Fibroblast of skin of scalp (primary cell): ENCODE measurements at places on chromosomes 11 and 22.

GRCh38 chr11:14905104-14906033, 13.3 kb upstream of the CYP2R1 start:
- DNase-seq = peak; percentile 19

GRCh38 chr22:38638728-38639127, 17.5 kb downstream of the FAM227A start:
- DNase-seq = no peak

- peak; percentile 67 for DNase-seq
Measured at GRCh38 chr11:22976146-22976545, 115.9 kb upstream of the CCDC179 start.

- DNase-seq = no peak
Measured at GRCh38 chr11:128940603-128941002, 2.1 kb downstream of the TP53AIP1 start.

- no peak for DNase-seq
Measured at GRCh38 chr11:125903711-125904659, at the start of gene DDX25. DDX25 (plus strand) TSS chr11:125904508; CDS start chr11:125904518, 10 bp downstream.

GRCh38 chr11:66045177-66045639, 3.8 kb downstream of the GAL3ST3 start:
- peak; percentile 78 for DNase-seq

GRCh38 chr22:45268958-45269844, 15.5 kb upstream of the UPK3A start:
- peak; percentile 82 for DNase-seq

DNA sequence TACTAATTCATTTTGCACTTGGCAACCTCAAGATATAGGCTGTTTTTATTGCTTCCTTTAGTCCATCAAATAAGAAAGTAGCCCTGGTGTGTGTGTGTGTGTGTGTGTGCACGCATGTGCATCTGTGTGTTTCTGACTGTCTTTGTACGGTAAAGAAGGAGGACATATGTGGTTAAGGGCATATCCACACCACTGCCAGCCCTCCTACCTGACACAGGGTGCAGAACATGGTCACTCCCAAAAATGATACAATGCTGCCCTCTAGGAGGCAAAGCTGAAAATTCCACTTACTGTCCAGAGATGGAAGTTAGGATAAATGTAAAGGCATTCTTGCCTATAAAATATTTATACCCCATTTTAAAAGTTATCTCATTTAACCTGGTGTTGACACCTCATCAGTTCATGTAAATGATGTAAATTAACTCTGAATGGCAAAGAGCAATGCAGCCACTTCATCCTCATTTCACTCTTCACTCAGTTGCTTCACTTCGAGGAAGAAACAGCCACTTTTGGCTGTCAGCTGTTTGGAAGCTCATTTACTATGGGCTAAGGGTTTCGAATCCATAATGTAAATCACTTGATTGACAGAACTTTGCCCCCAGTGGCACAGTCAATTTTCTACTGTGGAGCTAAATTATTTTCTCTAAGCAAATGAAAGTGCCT, 83.1 kb upstream of the MTNR1B start:
- peak; percentile 69 for DNase-seq

- no peak for DNase-seq
Measured at GRCh38 chr11:82924522-82925224, 23.1 kb downstream of the DDIAS start.

- peak; percentile 34 for DNase-seq
Measured at GRCh38 chr11:33742249-33742851, 6.1 kb upstream of the CD59 start.

DNA sequence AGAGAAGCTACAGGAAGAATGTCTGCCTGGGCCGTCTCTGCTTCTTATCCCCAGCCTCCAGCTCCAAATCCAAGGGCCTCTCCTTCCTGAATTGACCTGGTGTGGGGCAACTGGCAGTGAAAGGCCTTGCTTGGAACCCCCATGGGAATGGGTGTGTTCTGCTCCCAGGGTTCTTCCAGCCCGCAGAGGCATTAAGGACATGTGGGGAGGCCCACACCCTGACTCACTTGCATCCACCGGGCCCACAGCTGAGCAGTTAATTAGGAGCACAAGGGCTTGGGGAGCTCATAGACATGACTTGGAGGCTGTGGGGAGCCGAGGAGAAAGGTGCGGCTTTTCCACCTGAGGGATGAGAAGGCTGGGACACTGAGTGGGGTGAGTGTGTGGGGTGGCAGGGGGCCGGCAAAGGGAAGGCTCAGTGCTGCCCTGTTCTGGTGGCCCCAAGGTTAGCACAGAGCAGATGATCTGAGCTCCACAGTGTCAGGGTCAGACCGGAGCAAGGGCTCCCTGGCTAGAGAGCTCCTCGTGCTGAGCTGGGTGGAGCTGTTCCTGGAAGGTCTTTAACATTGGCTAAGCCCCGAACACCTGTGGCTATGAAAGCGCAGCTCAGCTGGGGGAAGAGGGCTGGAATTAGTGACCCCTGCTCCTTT, 64.5 kb upstream of the NECTIN1 start:
- DNase-seq = peak; percentile 88

GRCh38 chr11:30921811-30922210, 335.7 kb upstream of the MPPED2 start:
- no peak for DNase-seq

DNA sequence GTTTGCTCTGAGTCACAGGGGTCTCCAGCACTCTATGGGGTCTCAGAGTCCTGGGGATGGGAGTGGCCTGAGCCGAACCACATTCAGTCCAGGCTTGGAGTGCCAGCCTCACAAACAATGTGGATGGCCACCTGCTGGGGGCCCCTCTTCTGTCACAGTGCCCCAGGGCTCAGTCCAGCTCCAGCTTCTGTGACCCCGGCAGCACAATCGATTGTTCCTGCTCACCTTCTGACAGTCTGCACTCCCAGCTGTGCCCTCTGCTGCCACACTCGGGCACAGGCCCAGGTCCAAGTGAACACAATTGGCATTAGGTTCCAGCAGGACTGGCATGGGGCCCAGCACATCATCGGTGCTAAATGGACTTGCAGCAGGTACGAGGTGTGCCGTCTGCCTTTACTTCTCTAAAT, 84.8 kb downstream of the TP53I11 start:
- DNase-seq = no peak

GRCh38 chr22:38347944-38348750, 30.9 kb upstream of the CSNK1E start:
- DNase-seq = no peak

DNA sequence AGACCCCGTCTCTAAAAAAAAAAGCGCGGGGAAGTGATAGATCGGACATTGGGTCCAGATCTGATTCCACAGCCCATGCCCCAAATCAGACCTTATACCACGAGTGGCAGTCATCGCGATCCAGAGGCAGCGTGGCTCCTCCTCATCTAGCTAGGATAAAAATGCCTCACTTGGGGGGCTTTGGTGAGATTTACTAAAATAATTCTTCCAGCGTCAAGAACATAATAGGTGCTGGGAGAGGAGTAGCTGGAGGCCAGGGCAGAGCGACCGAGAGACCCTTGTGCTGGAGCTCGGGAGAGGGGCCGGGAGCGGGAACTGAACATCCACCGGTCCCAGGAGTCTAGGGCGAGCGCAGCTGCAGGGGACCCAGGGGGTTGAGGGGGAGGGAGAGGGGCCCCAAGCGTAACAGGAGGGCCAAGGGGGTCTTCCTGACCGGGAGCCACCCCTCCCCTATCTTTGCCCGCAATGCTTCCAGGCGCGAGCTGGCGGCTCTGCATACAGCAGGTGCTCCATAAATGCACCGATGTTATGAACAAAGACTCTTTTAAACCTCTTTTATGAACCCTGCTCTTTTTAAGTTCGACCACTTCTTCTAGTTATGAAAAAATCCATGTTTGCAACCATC, 823 bp upstream of the CPT1A start:
- no peak for DNase-seq

DNA sequence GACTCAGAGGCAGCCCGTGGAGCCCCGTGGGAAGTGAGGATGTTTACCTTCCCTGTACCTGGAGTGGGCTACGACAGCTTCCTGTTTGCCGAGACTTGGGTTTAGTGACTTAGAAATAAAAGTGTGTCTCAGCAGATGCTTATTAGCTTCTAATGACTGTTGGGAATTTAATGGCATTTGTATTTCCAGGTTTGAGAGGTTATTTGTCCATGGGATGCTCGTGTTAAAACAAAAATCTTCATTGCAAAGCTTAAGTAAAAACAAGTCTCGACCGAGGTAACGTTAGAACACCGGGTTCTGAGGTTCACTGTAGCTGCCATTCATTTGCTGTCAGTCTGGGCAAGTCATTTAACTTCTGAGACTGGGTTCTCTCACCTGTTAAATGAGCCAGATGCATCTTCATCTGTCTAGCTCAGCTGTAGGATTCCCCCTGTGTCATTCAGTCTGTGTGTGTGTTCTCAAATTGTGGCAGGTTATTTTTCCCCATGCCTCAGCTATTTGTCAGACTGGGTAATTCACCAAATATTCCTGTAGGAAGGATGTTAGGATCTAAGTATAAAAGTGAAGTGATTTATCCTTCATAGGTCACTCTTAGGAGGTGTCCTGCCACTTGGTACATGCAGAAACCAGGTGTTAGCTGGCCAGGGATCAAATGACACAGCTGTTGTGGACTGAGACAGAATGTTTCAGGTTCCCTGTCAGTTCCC, 791 bp downstream of the EI24 start:
- peak; percentile 5 for DNase-seq

- peak; percentile 71 for DNase-seq
Measured at GRCh38 chr22:36781656-36782627, 6.0 kb upstream of the IFT27 start.

DNA sequence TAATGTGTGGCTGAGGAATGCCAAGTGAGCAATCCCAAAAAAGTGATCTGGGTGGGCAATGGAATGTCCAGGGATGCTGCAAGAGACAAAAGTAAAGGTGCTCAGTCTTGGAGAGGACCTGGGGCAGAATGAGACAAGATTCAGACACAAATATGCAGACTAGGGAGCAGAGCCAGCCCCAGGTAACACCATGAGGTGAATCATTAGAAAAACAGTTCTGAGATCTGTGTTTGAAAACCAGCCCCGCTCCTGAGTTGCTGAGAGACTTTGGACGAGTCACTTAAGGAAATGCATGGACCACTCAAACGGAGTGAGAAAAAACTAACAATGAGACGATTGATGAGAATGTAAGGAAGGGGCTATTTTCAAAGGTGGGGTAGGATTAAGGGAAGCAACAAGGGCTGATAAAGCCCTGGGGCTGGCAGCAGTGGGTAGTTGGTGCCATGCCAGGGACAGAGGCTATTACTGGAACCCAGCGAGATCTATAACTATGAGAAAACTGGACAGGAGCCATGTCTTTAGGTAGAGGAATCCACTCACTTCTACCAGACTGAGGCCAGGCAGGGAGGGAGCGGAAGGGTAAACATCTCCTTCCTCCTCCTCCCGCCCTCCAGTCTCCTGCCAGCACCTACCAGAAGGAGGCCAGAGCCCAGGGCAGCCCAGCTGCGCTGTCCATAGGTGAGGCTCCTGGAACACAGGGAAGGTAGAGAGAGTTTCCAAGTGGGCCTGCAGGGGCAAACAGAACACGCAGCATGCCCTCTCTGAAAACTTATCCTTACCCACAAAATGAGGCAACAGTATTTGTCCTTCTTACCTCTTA, 130.4 kb upstream of the TEAD1 start:
- DNase-seq = no peak

DNA sequence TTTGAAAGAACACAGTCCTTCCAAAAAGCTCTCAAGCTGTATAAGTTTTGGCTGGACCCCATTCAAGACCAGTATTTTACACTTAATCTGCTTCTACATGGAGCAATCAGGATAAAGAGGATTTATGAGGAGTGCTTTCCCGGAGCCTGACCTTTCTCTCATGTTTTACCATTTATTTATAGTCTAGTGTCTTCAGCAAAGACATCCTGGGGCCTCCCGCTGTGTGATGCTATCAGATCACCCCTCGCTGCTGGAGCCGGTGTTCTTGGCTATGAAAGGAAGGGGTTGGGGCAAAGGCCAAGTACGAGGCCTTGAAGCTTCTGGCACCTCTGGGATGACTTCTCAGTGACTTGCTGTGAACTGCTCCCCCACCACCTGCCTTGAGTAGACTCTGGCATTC, 189.6 kb downstream of the ADAMTS15 start:
- DNase-seq = no peak

GRCh38 chr11:12173111-12173510, 62.7 kb downstream of the MICAL2 start:
- no peak for DNase-seq

DNA sequence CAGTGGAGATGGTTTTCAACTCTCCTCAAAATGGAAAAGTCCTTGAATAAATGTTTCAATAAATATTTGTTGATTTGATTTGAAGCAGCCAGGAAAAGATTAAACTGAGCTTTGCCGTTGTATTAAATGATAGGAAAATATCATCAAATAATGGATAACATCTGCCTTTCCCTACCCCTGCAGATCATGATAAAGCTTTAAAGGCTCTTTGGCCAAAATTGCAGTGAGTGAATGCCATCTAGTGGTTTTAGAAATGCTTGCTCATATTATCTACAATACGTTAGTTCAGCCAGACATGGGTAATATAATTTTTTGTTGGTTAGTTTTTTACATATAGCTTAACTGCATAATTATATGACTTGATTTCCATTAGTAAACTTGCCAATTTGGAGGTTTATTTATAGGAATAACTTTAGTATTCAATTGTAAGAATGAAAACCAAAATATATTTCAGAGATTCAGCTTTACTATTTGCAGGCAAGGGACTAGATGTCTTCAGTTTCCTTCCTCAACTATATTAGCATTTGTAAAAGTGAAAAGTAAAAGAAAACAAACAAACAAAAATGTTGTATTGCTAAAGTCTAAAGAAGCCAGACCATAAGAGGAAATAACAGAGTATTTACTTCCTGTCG, 159.2 kb downstream of the MSANTD4 start:
- DNase-seq = peak; percentile 62

GRCh38 chr22:24421428-24421931, 5.9 kb upstream of the ADORA2A start:
- DNase-seq = no peak

DNA sequence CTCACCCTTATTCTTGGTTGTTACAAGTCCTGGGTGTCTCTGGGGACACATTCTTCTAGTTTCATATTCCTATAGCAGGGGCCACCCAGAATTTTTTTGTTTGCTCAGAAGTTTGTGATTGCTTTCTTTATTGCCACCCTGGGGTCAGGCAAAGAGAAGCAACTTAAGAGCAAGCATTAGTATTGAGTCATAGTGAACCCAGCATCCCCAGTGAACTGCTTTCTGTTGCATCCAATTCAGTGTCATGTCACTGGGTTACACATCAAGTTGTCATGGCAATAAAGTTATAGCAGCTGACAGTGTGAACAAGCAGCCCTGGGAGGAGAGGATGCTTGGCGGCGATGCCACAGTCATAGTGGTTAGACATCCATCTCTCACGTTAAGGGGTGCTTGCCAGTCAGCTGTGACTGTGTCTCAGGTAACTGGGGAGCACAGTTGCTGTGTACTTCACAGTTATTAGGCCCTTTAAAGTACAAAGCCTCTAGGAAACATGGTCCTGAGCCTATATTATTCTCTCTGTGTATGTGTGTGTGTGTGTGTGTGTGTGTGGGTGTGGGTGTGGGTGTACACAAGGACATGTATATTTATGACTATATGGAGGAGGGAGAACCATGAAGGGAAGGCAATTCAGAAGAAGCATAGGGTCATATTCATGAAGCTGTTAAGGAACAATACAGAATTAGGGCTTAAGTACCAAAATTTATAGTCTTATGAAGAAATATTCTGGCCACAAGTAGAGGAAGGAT, 52.5 kb downstream of the TRIM44 start:
- peak; percentile 72 for DNase-seq
